ENCODE measurements at places on chromosomes 11 and 22.

DNA sequence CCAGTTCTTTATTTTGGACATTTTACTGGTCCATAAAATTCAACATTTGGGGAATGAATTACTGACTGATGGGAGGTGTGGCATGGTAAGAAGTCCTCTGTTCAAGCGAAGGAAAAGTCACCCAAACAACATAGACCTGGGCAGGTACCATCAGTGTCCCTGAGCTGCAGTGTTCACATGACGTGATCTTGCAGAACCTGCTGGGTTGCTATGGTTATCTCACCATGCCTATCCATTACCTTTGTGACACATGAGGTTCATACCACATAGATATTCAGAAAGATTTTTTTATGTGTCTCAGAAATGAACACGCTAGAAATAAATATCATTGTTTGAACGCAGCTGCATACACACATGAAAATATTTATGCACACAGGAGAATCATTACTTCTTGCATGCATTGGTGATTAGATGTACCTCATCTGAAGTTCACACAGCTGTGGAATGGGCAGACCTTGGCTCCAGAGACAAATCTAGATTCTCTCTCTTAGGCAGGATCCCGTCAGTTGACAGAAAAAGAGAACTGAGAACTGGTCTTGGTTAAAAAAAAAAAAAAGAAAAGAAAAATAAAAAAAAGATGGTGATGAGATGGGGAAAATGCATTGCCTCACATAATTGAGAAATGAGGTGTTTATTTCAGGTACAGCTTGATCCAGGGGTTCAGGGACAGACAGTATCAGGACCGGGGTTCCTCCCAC is 21.4 kb upstream of the RCN1 start:
- DNase-seq: no peak

DNA sequence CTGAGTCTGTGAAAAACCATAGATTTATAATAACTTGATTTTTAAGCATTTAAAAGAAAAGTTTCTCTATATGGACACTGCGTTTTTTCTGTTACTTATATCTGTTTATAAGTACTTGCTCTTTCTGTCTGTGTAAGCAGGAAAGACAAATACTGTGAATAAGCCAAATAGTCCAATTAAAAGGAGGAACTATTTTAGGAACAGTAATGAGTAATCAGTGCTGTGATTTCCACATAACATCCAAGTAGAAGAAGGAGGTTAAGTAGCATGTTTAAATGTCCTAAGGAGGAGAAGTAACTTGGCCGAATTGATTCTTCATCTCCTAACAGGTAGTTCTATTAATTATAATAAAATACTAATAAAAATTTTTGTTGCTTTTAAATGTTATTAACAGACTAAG is 40.8 kb downstream of the ZNF214 start:
- DNase-seq: no peak

DNA sequence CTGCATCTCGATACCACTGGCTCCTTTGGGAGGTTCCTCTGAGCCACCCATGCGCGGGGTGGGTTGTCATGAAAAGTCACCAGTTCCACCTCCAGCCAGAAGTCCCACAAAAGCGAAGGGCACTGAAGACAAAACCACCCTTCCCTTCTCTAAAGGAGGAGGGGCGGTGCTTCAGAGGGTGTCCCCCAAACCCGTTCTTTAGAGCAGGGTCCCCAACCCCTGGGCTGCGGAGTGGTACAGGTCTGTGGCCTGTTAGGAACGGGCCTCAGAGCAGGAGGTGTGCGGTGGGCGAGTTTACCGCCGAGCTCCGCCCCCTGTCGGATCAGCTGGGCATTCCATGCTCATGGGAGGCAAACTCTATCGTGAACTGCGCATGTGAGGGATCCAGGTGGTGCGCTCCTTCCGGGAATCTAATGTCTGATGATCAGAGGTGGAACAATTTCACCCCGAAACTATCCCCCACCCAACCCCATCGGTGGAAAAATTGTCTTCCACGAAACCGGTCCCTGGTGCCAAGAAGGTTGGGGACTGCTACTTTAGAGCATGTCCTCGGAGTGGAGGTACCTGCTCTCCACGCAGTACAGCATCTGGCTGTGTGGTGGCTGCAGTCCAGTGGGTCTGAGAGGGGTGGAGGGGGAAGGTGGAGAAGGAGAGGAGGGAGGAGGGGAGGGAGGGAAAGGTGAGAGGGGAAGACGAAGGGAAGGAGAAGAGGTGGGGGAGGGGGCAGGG is 72.9 kb upstream of the SEPTIN5 start:
- no peak for DNase-seq

- peak; percentile 20 for DNase-seq
Observed at GRCh38 chr11:14237444-14237961, 121.5 kb downstream of the RRAS2 start.

DNA sequence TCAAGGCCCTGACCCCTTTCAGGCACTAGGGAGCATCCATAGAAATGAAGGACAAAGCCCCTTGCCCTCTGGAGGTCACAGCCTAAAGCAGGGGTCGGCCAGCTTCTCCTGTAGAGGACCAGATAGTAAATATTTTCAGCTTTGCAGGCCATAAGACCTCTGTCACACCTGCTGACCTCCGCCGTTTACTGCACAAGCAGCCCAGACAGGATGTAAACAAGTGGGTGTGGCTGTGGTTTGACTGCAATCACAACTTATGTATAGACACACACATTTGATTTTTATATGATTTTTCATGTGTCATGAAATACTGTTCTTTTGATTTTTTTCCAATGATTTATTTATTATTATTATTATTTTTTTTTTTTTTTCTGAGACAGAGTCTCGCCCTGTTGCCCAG is 34.3 kb downstream of the KIAA1671 start:
- DNase-seq: no peak

DNA sequence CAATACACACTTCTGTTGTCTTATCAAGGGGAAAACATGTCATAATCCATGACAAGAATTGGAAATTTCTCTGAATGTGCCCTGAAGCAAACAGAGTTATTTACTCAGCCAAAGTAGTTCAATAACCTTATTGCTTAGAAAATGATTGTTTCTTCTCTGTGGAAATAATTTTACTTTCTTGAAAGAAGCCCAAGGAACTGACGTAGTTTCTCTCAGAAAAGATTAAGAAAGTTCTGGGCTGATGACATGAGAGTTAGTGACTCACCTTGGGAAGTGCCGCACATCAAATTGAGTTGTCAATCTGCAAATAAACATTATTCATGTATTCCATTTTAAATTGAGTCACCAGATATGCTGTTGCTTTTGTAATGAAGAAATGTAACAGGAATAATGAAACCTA is 418.6 kb upstream of the LRRC4C start:
- DNase-seq: no peak

DNA sequence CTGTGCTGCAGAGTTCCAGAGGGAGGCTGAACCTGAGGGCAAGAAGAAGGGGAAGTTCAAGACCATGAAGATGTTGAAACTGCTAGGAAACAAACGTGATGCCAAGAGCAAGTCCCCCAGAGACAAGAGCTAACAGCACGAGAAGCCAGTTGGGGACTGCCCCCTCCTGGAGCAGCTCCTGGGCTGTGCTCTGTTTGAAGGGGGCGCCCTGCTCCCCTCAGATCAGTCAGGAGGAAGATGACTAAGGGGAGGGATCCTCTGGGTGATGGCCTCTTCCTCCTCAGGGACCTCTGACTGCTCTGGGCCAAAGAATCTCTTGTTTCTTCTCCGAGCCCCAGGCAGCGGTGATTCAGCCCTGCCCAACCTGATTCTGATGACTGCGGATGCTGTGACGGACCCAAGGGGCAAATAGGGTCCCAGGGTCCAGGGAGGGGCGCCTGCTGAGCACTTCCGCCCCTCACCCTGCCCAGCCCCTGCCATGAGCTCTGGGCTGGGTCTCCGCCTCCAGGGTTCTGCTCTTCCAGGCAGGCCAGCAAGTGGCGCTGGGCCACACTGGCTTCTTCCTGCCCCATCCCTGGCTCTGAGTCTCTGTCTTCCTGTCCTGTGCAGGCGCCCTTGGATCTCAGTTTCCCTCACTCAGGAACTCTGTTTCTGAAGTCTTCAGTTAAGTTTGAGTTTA is 12.6 kb downstream of the C22orf23 start:
- DNase-seq: peak; percentile 96
